ENCODE measurements at places on chromosomes 1 and 21. TPM values are rescaled to one million over a fixed set of nuclear protein-coding genes. Genes with fewer than 3 reads are reported as not detected.

The SPATA1 gene
- 0.13 TPM for total RNA-seq

The LINGO4 gene
- not detected for total RNA-seq

DNA sequence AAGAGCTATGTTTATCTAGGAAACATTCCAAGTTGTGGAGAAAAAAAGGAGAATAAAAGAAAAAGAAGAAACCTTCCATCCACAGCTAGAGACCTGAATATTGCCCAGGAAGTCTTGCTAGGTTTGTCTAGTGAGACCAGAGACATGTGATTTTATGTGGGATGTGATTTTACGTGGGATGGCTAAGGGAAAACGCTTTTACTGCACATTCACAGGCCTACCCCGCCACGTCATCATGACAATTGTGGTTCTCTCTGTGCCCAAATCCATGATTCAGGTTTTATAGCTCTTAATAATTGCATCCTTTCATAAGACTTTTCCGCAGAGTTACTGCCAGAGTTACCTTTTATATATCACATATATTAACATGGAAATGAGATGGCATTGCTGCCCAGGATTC, 86.4 kb upstream of the SSX2IP start:
- no peak for DNase-seq

DNA sequence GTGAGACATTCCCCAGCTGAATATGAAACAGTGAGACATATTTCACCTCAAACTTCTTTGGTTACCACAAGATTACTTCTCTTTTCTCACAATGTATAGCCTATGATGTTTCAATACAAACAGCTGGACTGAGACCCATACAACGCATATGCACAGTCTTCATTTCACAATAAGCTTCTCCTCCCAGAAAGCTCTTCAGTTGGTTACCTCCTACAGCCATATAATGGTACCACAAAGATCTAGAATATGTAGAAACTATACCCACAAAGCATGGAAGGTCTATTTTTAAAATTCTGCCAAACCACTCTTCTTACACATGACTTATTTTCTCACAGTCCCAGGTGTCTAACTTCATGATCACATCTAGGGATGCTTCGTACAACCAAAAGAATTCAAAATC, 70.8 kb downstream of the JAK1 start:
- DNase-seq, result no peak

DNA sequence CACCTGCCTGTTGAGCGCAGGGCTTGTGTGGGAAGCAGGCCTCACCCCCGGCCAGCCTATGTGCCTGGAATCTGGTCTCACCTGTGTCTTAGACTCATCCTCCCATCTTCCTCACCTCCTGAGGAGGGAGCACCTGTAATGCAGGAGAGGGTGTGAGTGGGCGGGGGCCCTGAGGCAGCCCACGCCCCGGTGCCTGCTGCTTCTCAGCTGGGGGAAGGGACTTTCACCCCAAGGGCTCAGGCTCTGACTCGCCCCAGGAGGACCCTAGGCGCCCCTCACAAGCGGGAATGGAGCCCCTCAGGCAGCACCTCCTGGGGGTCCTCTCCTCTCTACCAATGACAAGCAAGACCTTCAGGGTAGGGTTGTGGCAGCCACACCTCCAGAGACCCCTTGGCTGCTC, 6.7 kb upstream of the ZNF670 start:
- DNase-seq, result no peak

GRCh38 chr1:21261551-21262292, 28.5 kb downstream of the ECE1 start:
- no peak for DNase-seq

- DNase-seq, result peak; percentile 95
These were observed 10.2 kb upstream of the IFI16 start for GRCh38 chr1:158999316-159000069.

DNA sequence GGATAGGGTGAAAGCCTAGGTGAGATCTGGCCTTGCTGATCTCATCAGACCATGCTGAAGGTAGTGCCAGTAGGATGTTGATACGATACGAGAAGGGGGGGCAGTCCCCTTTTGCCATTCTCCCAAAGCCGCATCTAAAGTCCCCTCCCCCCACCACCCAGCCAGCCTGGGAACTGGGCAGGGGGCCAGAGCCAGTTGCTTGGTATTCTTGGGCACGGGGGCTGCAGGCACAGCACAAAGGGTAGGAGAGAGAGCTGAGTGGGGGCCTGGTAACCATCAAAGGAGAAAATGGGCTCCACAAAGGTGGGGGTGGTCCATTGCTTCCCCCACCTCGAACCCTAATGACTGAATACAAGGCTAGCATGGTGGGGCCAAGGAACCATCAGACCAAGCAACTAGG, 5.4 kb downstream of the PEA15 start:
- DNase-seq, result no peak

GRCh38 chr1:158146165-158146564, 34.5 kb upstream of the CD1D start:
- DNase-seq, result no peak

GRCh38 chr1:218983433-218983832, 190.2 kb upstream of the LYPLAL1 start:
- DNase-seq, result no peak

- peak; percentile 72 for DNase-seq
These were observed 76.7 kb downstream of the ARHGEF16 start for GRCh38 chr1:3530926-3531818.

DNA sequence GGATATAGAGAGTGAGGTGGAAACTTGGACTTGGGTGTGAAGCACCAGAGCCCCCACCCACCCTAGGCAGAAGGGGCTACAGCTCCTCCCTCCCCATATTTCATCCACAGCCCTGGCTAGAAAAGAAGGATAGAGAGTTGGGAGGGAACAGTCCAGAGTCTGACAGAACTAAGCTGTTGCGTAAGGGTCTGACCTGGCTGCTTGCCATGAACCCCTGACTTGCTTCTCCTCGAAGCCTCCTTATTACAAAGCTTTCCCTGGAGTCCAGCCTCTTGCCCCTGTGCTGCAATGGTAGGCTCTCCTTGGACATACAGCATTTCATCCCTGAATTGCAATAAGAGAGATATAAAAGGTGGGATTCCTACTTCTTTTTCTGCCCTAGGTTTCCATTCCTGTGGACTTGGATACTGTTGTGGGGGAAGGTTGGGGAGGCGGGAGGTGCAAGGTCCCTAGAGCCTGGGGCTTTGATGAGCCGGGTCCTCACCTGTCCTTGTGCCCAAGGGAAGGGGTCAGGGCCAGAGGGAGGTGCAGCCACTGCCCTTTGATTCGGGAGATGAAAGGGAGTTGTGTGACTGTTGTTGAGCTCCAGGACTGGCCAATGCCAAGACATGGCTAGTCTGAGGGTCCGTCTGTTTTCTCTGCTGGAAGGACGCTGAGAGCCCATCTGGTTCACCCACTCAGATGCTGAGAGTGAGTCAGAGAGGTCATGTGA, 2.7 kb downstream of the RHBG start:
- DNase-seq, result no peak

DNA sequence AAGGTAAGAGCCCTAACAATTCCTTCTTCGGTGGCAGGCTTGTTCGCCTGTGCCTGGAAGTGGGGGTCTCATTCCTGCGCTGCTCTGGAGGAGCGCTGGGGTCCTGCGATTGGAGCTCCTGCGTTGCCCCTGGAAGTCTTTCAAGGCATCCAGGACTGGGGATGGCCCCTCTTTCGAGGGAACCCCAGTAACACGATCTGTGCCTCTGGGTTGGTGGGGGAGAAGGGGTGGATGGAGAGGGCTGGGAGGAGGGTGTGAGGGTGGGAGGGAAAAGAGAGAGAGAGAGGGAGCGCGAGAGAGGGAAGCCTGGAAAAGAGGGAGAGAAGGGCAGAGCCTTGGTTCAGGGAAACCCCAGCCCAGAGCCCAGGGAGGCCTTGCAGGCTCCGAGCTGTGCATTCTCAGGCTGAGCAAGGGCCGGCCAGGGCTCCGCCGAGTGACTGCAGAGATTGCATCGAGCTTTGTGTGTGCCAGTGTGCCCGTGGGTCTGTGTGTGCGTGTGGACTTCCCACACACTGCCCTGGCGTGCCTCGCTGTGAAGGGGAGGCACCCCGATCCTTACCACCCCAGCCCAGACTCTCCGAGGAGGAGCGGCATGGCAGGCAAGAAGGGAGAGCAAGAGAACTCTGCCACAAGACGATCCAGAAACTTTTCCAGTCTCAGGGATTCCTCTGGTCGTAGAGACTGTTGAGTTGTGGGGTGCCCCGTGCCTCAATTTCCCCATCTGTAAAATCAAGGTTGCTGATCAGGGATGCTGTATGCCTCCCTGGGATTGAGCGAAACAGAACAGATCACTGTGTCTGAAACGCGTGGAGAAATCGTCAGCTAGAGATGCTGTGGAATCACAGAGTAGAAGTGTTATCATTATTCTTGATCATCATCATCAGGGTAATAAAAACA, 619 bp downstream of the BCL9 start:
- DNase-seq, result no peak

DNA sequence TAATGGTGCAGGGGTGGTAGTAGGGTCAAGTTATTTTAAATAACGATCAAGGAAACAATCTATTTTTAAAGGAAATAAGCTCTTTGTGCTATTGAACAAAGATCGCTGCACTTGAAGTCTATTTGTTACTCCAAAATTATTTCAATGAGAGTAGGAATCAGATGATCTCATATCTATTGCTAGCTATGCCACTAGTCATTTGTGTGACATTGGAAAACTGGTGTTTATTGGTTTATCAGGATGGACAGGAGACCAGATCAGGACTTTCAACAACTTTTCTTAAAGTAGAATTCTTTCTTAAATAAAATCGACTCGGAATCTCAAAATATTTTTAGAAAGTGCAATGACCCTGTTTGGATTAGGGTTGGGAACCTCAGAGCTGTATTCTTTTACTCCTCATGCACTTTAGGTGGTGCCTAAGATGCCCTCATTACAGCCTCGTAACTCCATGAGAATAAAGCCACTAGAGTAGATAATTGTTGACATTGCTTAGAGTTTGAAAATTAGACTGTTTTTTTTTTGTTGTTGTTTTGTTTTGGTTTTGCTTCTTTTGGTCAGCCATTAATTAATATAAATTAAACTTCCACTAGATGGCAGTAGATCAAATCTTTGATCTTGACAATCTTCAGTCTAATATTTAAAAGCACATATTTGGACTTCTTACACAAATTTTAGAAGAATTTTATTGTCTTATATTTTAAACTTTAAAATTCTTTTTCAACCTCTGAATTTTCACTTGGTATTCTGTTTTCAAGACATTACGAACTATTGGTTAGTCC, 352.4 kb downstream of the USP25 start:
- DNase-seq, result peak; percentile 39

DNA sequence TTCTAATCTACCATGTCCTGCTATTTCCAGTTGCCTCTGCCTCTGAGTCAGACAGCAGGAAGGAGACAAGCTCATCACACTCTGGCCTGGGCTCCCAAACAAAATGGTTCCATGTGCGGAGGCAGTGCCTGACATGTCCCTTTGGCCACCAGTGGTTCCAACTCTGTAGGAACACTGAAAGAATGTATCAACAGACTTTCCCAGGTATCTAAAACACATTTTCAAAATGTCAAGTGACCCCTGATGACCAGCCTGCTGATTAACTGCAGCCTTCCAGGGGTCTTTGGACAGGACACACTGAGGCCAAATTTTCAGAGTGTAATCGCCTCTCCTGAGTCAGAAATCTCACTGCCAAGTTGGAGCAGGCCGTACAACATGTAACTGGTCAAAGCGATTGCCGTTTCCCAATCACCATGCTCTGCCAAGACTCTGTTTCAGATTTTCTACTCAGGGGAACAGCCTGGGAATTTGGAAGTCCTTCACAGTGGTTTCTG, 172.7 kb downstream of the TPR start:
- no peak for DNase-seq

GRCh38 chr1:237016626-237017025, 12.4 kb upstream of the MT1HL1 start:
- DNase-seq, result no peak

DNA sequence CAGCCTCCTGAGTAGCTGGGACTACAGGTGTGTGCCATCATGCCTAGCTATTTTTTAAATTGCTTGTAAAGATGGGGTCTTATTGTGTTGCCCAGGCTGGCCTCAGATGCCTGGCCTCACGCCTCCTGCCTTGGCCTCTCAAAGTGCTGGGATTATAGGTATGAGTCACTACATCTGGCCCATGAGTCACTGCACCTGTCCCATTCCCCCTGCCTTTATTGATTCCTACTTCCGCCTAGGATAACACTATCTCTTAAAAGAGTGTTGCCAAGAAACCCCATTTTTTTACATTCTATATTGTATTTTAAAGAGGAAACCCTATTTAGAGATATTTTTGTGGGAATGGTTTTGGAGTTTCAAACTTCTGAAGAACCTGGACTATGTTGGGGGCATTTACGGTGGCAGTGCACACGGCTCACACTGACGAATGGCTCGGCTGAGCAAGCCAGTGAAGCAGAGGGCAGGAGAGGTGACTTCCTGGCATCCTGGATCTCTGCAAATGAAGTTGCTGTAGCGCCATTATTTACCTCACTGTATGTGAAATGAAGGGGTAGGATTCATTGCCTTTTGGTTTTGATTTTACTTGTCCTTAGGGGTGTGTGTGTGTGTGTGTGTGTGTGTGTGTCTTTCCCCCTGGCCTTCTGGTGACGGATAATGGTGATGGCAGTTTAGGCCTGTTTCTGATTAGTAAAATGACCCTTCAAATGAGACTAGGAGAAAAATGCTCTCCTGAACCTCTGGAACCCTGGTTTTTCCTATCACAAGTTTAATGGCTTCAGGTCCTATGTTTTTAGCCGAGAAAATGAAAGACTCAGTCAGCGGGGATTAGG, 22.5 kb downstream of the KIF26B start:
- DNase-seq, result peak; percentile 38

GRCh38 chr1:212853658-212854057, 4.4 kb upstream of the FLVCR1 start:
- no peak for DNase-seq

DNA sequence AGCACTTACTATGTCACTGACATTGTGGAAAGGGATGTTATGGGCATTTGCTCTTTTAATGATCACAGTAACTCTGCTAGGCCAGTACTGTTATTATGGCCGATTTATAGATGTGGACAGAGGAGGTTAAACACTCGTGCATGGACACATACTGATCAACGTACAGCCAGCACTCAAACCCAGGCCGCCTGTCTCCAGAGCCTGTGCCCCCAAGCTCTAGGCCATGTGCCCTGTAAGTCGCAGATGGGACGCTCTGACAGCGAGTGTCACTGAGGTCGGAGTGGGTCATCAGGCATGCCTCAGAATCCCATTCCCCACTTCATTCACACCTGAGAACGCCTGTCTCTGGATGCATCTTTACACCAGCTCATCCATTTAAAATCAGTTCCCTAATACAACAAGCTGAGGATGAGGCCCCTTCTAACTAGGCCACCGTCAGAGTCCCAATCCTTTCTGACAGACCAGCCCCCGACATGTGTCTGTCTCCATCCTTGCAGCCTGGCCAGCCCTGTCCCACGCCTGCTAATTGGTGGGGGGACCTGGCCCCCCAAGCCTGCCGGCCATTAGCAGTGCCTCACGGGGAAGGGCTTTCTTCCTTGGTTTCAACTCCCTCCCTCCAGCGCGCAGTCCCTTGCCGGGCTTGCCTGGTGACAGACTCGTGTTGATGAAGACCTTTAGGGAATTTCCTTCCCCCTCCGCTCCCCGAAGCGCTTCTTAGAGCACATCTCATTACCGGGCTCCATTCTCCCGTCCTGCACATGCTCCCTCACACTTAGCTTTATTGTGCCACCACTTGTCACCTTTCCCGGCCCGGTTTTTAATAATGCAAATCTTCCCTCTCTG, 436.8 kb downstream of the KIF26B start:
- no peak for DNase-seq

Measured in dermis microvascular lymphatic vessel endothelial cell (primary cell).